Activated naive CD4-positive, alpha-beta T cell treated with anti-CD3 and anti-CD28 coated beads, Interleukin-2, amount 50 U/mL, for 16 hours (primary cell): ENCODE measurements at places on chromosomes 12 and 14.

DNA sequence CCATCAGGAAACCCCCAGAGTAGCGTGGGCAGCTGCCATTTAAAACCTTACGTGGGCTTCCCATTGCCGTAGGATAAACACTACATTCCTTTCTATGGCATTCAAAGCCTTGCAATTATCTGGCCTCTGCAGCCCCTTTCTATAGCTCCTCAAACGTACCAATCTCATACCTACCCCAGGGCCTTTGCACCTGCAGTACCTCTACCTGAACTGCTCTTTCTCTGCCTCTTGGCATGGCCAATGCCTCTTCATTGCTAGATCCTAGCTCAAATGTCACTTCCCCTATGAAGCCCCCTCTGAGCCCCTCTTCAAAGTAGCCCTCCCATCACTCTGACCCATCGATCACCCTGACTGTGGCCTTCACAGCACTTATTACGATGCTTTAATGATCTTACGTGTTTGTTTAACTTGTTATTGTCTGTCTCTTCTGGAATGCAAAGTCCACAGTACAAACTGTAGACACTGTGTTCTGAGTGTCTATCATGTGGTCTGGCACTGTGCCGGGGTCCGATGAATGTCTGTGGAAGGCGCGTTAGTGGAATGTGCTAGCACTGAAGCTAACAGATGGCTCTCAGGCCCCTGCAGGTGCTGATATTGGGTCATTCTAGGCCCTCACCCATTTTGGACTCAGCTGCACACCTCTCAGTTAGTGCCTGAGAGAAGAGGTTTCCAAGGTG lies 157.3 kb upstream of the NOS1 start:
- DNase-seq, result no peak

GRCh38 chr12:92445253-92446082 lies 257.3 kb upstream of the PLEKHG7 start:
- DNase-seq, result no peak

- no peak for DNase-seq
Observed at GRCh38 chr12:27015730-27016076, 1.5 kb upstream of the TM7SF3 start.

DNA sequence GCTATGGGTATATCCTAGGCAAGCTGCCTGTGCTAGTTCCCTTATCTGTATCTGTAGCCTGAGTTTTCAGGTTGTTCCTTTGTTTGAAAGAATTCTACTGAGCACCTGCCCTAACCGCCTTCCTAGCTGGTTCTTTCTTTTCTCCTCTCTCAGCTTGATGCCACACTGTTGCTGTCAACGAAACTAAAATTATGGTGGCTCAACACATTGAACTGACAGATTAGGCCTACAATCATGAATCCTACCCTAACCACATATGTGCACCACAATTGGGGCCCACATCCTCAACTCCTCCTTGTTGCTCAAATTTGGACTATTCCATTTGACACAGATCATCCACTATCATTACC lies 36.2 kb upstream of the RESF1 start:
- no peak for DNase-seq

GRCh38 chr14:99408286-99408970 lies 72.2 kb downstream of the SETD3 start:
- no peak for DNase-seq

- no peak for DNase-seq
Observed at GRCh38 chr14:69204753-69205152, 13.5 kb downstream of the EXD2 start.

GRCh38 chr14:61609884-61610283 lies 85.4 kb upstream of the HIF1A start:
- DNase-seq, result no peak

DNA sequence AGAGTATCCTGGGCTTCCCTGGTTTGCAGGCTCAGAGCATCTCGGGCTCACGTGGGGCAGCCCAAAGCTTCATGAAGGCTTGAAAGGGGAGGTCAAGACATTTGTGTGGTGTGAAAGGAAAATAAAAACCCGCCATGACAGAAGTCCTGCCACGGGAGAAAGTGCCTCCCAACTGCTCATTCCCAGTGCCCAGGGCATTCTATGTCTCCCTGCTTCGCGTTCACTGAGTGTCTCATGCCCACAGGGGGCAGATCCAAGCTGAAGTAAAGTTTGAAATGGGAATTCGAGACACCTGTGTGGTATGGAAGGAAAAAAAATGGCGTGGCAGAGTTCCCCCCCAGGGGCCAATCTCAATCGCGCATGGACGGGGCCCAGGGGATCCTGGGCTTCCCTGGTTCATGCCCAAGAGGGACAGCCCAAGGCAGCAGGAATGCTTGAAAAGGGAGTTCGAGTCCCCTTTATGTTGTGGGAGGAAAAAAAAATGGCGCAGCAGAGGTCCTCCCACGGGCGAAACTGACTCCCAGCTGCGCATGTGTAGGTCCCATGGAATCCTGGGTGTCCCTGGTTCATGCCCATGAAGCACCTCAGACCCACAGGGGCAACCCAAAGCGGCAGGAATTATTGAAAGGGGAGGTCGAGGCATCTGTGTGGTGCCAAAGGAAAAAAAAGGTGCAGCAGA lies 576.7 kb downstream of the ALG10 start:
- peak; percentile 2 for DNase-seq

GRCh38 chr12:54404061-54405004 lies 14.7 kb downstream of the ITGA5 start:
- peak; percentile 62 for DNase-seq

GRCh38 chr14:95533391-95533821 lies 1.4 kb upstream of the GLRX5 start:
- no peak for DNase-seq

DNA sequence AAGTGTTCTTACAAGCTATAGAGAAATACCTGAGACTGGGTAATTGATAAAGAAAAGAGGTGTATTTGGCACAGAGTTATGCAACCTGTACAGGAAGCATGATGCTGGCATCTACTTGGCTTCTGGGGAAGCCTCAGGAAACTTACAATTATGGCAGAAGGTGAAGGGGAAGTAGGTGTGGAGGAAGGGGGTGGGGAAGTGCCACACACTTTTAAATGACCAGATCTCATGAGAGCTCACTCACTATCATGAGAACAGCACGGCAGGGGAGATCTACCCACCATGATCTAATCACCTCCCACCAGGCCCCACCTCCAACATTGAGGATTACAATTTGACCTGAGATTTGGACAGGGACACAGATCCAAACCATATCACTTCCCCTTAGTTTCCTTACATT lies 32.8 kb downstream of the TSHR start:
- DNase-seq, result no peak

- DNase-seq, result no peak
Observed at GRCh38 chr14:74720526-74720925, 7.6 kb downstream of the FCF1 start.

- no peak for DNase-seq
Observed at GRCh38 chr12:4245446-4245845, 28.1 kb upstream of the CCND2 start.

GRCh38 chr12:121964813-121965643 lies 46.6 kb downstream of the CFAP251 start:
- no peak for DNase-seq

DNA sequence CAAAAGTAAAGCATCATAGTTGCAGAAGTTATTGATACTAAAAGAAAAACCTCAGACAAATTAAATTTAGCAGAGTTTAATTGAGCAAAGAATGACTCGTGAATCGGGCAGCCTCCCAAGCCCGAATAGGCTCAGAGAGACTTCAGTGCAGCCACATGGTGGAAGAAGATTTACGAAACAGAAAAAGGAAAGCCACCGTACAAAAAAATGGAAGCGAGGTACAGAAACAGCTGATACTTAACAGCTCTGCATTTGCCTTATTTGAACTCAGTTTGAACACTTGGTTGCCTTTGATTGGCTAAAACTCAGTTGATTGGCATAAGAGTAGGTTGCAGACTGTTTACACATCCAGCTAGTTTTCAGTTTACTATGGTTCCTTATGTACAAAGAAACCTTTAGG lies 12.9 kb downstream of the TTC9 start:
- DNase-seq, result no peak

- DNase-seq, result peak; percentile 78
Observed at GRCh38 chr12:92505254-92506231, 197.2 kb upstream of the PLEKHG7 start.

GRCh38 chr12:80118565-80119324 lies 19.4 kb downstream of the OTOGL start:
- DNase-seq, result no peak

GRCh38 chr14:66135831-66136230 lies 350.3 kb upstream of the CCDC196 start:
- DNase-seq, result no peak

DNA sequence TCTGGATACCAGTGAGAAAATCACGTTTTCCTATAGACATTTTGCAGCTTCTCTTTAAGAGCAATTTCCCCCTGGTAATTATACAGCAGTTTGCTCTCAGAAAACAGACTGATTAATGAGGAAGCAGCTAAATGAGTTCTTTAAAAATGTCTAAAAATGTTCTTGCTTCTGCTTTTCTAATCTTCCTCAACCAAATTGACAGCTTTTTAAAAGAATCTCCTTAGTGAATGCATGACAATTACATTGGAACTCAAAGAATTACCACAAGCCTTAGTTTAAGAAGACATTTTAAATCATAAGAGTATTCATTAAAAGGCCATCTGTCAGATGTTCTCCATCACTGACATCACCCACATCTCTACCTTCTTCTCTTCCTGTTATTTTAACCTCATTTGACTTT lies 135.8 kb upstream of the PLXNC1 start:
- DNase-seq, result no peak

DNA sequence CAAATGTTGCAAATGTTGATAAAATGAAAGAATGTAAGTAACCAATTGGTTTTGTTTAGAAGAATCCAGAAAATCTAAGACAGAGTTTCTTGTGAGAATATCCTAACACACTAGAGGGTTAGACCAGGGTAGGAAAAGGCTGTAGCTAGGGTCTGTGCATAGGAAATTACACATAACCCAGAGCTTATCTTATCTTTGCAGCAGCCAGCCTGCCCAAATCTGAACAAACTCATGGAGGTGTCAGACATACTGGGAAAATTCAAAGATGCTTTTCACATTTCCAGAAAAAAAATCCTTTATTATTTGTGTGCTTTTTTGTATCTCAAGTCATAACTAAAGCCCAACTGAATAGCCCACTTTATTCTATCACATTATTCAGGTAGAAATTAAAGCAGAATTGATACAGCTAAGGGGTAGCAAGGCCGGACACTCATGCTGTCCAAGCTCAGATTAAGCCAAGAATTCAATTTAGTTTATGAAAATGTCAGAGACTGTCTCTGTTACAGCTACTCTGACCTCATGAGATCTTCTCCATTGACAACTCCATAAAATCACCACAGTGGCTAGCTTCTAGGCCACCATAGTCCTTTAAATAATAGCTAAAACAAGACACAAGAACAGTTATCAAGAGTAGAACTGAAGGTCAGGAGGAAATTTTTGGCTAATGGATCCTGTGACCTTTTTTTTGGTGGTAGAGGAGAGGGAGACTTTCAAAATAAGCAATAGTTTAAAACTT lies 169.6 kb upstream of the RASSF8 start:
- no peak for DNase-seq

DNA sequence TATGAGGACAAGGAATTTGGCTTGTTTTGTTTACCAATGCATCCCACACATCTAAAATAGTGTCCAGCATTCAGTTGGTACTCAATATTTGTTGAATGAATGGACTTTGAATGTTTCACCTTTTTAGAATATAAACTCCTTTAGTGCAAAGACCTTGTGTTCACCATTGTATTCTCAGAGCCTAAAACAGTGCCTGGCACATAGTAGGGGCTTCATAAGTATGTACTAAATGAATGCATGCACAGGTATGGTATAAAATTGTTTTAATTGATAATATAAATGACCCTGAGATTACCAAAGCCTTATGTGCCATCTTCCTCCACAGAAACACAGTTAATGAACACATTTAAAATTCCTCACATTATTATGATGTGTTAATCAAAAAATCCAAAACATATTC lies 5.0 kb upstream of the NFYB start:
- no peak for DNase-seq

GRCh38 chr12:123532019-123532418 lies 1.5 kb downstream of the RILPL1 start:
- no peak for DNase-seq

- DNase-seq, result no peak
Observed at GRCh38 chr12:23066095-23066494, 441.1 kb downstream of the ETNK1 start.

GRCh38 chr12:71838676-71839075 lies 883 bp upstream of the TBC1D15 start:
- DNase-seq, result no peak

- DNase-seq, result no peak
Observed at GRCh38 chr12:67271976-67272375, 2.8 kb downstream of the CAND1 start.

- no peak for DNase-seq
Observed at GRCh38 chr12:118429688-118430383, 53.5 kb downstream of the SUDS3 start.

GRCh38 chr14:28784096-28785048 lies 17.8 kb downstream of the FOXG1 start:
- no peak for DNase-seq

DNA sequence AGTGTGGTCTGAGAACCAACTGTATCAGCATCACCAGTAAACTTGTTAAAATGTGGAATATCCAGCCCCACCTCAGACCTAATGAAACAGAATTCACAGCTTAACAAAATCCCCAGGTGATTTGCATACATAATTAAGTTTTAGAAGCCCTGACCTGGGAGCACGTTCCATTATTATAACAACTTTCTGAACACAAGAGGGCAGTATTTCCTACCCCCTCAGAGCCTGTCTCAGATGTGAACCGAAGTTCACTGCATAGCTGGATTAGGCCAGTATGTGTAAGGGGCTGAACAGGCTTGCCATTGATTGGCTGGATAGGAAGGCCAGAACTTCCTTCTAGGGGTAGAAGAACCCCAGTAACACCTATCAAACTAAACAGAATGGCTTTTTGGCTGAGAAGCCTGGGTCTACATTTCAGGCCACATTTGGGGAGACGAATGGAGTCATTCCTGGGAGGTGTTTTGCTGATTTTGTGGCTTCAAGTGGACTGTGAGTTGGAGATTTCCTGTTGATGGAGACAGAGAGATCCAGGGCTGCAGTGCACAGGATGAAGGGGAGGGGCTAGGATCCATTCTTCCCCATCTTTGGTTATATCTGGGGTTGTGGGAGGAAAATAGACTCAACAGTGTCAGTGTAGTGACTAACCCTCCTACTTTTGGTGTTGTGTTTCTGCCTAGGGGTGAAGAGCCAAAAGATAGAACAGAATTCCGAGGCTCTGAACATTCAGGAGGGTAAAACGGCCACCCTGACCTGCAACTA lies 94.7 kb upstream of the OR4E1 start:
- no peak for DNase-seq

DNA sequence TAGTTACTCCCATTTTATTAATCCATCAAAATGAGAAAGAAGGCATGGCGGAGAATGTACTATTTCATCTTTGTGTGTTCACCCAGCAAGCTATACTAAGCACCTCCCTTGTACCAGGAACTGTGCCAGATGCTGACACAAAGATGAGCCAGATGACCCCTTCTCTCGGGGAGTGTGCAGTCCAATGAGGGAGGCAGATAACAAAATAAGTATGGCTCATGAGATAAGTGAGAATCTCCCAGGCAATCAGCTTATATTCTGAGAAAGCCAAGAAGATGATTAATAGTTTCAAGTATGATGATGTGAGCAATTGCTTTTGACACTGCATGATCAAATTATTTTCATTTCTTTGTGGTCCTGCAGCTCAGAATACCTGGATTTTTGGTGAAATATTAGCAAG lies 1.3 kb upstream of the TMEM233 start:
- DNase-seq, result no peak
